Ovary (tissue), 10 donors: ENCODE measurements at places on chromosomes 2 and 18. TPM values are rescaled to one million over a fixed set of nuclear protein-coding genes. Genes with fewer than 3 reads are reported as not detected.

Gene PTPRN
- total RNA-seq = 1.3 TPM

- no peak for DNase-seq
Measured at GRCh38 chr2:126936219-126936723, 37.6 kb downstream of the TEX51 start.

GRCh38 chr2:28390746-28391563, 1.7 kb upstream of the FOSL2 start:
- peak; percentile 95 for DNase-seq

GRCh38 chr2:28557389-28558131, 61.7 kb downstream of the PLB1 start:
- DNase-seq = no peak

Gene SDC1
- total RNA-seq = 3.8 TPM

DNA sequence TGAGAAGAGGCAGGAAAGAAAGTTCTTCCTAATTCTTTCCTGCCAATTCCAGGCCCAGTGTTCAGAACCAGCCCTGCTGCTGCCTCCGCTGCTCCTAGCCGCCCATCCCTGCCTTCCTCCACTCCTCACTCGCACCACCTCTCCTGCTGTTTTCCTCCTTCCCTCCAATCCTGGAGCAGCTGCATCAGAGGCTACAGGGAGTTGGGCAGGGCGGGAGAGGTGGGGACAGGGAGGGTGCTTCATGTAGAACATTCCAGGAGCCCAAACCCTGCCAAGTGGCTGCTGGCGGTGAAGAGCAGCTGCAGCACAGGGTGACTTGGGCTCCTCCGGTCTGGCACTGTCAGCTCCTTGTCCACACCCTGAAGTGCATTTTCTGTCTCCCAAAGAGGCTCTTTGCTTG, 176.3 kb downstream of the TNS1 start:
- no peak for DNase-seq

Gene ZNF142
- 24.0 TPM for total RNA-seq

DNA sequence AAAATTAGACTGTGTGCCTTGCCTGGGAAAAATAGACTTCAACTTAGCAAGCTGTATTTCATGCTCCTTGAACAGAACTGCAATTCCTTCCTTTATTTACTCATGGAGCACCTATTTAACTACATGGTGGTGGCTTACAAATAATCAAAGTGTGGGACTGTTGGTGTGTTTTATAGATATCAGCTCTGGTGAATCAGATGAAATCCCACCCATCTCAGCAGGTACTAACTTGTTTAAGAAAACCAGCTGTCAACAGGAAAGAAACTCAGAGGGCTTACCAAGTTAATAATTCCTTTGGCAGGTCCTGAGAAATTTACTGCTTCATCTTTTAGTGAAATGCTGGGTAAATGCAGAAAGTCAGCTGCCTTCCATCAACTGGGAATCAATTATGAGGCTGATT, 830.6 kb downstream of the SLC4A3 start:
- DNase-seq = no peak

Gene ACAA2
- total RNA-seq = 28.6 TPM

- no peak for DNase-seq
Measured at GRCh38 chr2:119062652-119063051, 95.9 kb downstream of the C1QL2 start.

Gene RAD51AP2
- 0.10 TPM for total RNA-seq

Gene GBX2
- total RNA-seq = not detected

GRCh38 chr18:65091744-65092329, 659.0 kb upstream of the CDH7 start:
- no peak for DNase-seq

- DNase-seq = no peak
Measured at GRCh38 chr2:105876191-105876590, 131.5 kb downstream of the NCK2 start.

DNA sequence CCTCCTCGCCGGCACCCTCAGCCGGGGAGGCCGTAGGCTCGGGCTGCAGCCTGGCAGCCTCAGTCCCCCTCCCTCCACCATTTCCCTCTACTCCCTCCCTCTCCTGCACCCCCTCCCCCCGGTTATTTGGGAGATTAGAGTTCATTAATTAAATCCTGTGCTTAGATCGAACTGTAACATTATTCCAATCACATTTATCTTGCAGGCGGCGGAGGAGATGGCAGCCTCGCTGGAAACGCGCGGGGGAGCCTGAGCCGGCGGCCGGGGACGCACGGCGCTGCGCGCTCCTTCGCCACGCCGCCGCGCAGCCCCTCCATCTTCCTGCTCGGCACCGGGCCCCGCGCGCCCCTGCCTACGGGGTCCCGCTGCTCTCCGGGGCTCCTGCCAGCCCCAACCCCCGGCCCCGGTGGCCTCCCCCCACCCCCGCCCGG, at the start of gene ST8SIA3:
Gene ST8SIA3 (plus strand): TSS at position 287 of the 431 bp plus-strand sequence. CDS start 290 bp downstream, outside the sequence.
- DNase-seq = no peak

- peak; percentile 56 for DNase-seq
Measured at GRCh38 chr2:144513388-144514101, 6.4 kb downstream of the ZEB2 start.

DNA sequence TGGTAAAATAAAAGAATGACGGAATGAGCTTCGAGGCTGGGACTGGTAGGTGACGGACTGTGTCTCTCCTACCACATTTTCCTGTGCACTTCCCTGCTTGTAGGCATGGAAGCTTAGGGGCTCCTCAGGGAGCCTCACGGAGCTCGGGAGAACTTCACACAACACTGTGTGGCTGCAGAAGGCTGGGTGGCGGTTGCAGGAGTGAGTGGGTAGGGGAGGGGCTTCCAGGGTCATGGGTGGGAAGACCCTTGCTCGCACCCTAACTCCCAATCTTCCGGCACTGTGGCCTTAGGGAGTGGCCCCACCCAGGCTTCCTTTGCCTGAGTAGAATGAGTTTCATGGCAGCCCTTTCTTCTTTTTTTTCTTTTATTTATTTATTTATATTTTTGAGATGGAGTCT, 128.6 kb downstream of the INHBB start:
- DNase-seq = no peak

Gene IL36B
- not detected for total RNA-seq

- DNase-seq = no peak
Measured at GRCh38 chr2:44801841-44802776, 139.4 kb upstream of the SIX3 start.

Gene TUBA3E
- 0.83 TPM for total RNA-seq

GRCh38 chr2:38097258-38097987, 21.5 kb upstream of the CYP1B1 start:
- DNase-seq = no peak

- DNase-seq = no peak
Measured at GRCh38 chr2:117718048-117718447, 96.4 kb upstream of the DDX18 start.

- no peak for DNase-seq
Measured at GRCh38 chr18:75554644-75555185, 127.2 kb upstream of the SMIM21 start.

Gene ANO7
- total RNA-seq = 2.7 TPM

Gene SLC5A7
- 0.54 TPM for total RNA-seq

GRCh38 chr18:79604913-79605880, 74.4 kb upstream of the CTDP1 start:
- peak; percentile 7 for DNase-seq

- DNase-seq = no peak
Measured at GRCh38 chr2:203973000-203973399, 36.4 kb downstream of the ICOS start.

Gene IL1B
- 1.5 TPM for total RNA-seq
